NCI-H1694 (cell line): ENCODE measurements at places on chromosomes 1 and 21.
A peak's percentile ranks its signal among the peaks of the same experiment; 100 is the strongest.

DNA sequence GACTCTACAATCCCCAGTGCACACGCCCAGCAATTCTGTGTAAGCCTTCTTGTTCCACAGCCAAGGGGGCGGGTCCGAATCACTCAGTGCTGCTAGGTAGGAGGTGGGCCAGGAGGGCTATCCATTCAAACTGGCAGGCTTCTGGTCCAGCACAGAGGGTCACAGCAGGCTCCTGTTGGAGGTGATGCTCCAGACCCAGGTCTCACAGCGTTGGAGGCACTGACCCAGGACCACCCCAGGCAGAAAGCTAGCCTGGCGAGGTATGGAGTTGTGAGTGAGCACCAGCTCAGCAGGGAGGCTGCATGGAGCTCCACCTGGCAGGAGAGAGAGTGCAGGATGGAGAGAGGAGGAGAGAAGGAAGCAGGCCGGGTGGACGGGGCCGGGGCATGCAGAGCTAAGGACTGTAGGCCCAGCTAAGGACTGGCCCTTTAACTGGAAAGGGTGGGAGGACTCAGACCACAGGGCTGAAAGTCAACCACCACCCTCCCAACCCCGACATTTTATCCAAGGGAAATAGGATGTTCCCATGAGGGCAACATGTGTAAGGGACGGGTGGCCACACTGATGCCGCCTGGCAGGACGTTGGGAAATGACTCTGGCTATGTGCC lies 38.7 kb downstream of the GPR161 start:
- no peak for DNase-seq

DNA sequence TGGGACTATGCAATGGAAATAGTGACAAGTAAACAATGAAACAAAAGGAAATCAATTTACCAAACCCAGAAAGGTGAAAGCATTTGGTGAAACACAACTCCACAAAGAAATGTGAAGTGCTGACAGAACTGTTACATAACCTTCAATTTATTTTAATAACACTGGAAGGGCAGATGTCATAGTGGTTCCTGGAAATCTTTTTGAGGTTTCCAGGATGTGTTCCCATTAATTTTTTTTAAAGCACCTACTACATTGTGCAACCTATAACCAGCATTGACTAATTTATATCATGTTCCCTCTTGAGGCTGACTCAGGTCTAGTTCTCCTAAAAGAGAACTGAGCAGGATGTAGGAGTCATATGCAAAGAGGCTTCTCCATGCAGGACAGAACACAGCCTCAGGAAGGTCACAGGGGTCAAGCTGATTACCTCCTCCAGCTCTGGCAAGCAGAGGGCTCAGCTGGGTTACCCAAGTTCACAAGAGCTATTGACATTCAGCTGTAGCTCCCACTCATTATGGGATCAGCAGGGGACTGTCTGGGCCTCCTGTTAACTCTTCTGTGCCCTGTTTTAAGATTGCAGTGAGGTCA lies 157.1 kb upstream of the NRIP1 start:
- no peak for DNase-seq

- no peak for DNase-seq
Observed at GRCh38 chr1:151779852-151780251, 10.4 kb downstream of the TDRKH start.

- DNase-seq: no peak
Observed at GRCh38 chr1:153485863-153486262, 25.4 kb upstream of the S100A7 start.

DNA sequence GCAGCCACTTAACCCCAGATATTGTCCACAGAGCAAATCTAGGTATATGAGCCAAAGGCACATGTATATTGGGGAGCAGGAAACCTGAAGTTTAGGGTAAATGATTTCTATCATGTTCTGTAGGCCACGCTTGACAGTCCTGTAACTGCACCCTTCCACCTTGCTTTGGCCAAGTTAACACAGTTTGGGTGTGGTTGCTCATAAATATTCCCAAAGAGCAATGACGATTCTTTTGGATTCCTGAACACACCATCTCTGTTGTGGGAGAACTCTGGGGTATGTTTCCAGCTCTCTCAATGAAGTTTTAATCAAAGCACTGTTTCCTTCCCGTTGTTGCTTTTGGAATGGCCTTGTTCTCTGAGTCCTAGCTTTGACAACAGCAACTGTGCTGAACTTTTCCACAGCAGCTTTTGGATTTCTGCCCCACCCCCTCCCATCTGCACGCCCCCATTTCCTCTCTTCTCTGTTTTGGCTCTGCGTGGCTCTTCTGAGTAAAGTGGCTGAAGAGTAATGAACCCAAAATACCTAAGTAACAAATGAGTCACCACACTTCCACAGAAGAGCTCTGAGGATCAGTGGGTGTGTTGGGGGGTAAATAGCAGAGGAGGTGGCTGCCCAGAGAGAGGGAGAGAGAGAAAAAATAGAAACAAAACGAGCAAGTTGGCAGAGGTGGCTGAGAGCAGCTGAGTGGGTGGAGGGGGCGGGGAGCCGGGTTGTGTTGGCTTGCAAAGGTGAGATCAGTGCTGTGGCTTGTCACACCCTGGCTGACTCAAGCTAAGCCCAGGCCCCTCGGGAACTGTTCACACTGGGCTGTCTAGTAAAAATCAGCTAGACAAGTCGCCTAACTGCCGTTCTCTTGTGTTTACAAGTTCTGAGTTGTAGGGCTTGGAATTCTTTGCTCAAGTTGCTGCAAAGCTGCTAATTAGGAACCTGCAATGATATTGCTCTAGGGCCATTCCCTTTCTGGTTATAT lies 26.9 kb upstream of the RAP1A start:
- peak; percentile 21 for DNase-seq

GRCh38 chr1:193377472-193377871 lies 191.1 kb upstream of the B3GALT2 start:
- DNase-seq: no peak

DNA sequence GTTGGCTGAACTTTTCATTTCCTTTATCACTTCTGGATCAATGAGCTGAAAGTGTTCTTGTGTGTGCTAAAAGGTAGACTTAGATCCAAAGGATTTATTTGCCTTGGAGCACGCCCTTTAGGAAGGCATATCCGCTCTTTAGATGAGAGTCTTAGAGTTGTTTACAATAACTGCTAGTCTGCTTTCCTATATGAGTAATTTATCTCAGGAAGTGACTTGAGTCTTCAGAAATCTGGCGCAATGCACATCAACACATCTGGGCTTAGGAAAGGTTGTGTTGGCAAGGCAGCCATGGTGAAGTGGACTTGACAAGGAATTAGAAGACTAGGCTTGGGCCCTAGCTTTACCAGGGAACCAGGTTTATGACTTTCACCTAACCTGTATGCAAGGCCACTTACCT lies 204.1 kb upstream of the PTGFR start:
- no peak for DNase-seq

- DNase-seq: no peak
Observed at GRCh38 chr1:98688110-98688739, 26.7 kb downstream of the SNX7 start.

DNA sequence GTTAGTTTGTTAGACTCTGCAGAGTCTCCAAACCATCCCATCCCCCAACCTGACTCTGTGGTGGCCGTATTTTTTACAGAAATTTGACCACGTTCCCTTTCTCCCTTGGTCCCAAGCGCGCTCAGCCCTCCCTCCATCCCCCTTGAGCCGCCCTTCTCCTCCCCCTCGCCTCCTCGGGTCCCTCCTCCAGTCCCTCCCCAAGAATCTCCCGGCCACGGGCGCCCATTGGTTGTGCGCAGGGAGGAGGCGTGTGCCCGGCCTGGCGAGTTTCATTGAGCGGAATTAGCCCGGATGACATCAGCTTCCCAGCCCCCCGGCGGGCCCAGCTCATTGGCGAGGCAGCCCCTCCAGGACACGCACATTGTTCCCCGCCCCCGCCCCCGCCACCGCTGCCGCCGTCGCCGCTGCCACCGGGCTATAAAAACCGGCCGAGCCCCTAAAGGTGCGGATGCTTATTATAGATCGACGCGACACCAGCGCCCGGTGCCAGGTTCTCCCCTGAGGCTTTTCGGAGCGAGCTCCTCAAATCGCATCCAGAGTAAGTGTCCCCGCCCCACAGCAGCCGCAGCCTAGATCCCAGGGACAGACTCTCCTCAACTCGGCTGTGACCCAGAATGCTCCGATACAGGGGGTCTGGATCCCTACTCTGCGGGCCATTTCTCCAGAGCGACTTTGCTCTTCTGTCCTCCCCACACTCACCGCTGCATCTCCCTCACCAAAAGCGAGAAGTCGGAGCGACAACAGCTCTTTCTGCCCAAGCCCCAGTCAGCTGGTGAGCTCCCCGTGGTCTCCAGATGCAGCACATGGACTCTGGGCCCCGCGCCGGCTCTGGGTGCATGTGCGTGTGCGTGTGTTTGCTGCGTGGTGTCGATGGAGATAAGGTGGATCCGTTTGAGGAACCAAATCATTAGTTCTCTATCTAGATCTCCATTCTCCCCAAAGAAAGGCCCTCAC lies at the start of gene OLIG2:
TSS of gene OLIG2 (plus strand) at position 447 of the 954 bp plus-strand sequence. CDS start 928 bp downstream, outside the sequence.
- peak; percentile 62 for DNase-seq

DNA sequence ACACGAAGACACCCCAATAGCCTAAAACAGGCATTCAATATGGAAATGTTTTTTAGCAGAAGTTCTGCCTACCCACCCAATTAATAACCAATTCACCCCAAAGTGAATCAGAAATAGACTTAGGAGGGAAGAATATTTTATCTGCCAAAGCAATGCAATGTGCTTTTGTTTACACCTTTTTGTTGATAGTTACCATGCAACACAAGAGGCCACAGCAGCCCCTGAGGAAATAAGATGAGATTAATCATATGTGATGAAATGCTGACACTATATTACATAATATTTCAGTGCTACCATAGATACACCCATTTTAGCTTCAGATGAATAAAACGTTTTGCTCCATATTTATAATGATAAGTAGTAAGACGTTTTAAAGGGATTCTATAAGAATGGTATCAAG lies 60.9 kb upstream of the RGS2 start:
- DNase-seq: no peak

DNA sequence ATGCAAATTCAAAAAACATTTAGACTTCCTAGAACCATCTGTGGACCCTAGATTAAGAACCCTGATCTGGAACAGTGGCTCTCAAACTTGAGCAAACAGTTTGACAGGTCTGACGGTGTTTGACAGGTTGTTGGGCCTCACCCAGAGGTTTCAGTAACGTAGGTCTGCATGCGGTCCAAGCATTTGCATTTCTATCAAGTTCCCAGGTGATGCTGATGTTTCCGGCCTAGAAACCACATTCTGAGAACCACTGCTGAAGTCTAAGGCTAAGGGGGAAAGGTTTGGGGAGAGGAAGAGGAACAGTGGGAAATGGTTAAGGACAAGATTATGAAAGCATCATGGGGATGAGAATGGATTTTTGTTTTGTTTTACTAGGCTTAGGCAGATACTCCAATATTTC lies 48.6 kb downstream of the MDM4 start:
- no peak for DNase-seq

DNA sequence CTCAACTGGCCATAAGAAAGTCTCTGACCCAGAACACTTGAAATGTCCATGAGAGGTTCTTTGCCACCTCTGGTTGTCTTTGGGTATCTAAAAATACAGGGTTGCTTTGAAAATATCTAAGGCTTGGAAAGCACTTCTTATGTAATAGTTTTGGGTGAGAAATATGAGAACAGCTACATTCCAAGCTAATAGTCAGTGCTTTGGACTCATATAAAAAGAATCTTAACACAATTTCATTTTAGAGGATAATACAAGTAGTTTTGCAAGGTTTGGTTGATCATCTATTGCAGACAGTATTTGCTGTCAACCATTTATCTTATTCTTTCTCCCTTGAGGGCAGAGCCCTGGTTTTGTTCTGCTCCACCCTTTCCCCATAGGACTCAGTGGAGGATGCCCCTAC lies 207.5 kb downstream of the KCNK2 start:
- no peak for DNase-seq

- DNase-seq: no peak
Observed at GRCh38 chr1:226481133-226481532, 67.4 kb upstream of the STUM start.

DNA sequence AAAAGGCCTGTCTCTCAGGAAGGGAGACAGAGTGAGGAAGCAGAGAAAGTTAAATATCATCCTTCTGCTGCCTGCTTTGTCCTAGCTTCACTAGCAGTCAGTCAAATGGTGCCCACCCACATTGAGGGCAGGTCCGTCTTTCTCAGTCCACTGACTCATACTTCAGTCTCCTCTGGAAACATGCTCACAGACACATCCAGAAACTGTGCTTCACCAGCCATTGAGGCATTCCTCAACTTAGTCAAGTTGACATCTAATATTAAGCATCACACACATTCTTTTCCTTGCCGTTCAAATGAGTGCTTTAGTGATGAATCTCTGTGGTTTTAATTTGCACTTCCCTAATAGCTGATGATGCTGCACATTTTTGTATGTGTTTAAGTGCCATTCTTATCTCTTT lies 777.8 kb upstream of the PRMT6 start:
- no peak for DNase-seq

DNA sequence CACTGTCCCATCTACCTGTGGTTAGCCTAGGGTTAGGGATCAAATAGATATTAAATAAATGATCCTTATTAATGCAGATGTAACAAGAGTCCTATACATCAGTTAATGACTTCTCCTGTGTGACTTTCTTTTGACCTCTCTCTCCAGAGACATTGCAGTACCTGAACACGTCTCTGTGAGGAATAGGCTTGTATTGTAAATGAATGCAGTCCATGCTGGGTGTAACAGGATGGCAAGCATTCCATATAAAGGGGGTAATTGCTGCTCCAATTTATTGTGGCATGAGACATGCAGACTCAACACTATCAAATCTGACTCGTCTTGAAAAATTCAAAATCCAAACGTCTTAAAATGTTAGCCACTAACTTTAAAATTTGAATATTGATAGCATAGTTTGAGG lies 189.5 kb downstream of the PRDM2 start:
- no peak for DNase-seq

GRCh38 chr21:42330380-42331371 lies 15.5 kb upstream of the TFF3 start:
- DNase-seq: no peak

GRCh38 chr1:9680091-9680490 lies 28.6 kb downstream of the PIK3CD start:
- DNase-seq: no peak

DNA sequence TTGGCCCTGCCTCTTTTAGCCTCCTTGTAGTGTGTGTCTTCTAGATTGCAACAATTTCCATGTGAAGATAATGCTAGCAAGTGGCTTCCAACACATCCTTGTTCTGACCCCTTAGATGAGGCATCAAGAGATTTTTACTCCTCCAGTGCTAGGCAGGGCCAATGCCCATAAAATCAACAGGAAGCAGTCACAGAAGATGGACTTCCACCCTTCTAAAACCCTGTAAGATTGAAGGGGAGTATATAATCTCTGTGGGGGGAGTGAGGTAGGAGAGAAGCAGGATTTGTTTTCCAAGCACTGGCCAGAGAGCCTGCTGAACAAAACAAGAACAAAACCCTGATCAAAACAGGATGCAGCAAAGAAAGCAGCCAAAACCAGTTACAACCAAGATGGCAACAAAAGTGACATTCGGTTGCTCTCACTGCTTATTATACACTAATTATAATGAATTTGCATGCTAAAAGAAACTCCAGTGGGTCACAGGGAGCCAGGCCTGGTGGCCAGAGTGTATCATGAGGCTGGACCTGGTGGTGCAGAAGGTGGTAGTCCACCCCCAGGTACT lies 12.1 kb downstream of the GON4L start:
- no peak for DNase-seq

DNA sequence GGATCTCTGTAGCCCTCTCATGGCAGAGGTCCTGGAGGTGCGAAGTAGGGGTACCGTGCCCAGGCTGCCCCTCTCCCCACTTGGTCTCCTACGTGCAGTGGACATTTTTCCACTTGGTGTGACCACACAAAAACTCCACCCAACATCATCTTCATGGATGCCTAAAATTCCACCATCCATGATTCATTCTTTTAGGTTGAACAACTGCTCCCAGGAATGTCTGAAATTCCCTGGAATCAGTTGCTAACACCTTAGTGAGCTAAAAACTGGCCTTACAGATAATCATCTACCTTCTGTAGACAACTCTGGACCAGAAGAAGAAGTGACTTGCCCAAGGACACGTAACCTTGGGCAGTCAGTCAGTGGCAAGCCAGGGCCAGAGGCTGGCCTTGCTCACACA lies 32.1 kb upstream of the CLIC4 start:
- no peak for DNase-seq
